ENCODE measurements at places on chromosomes 16 and 17.

DNA sequence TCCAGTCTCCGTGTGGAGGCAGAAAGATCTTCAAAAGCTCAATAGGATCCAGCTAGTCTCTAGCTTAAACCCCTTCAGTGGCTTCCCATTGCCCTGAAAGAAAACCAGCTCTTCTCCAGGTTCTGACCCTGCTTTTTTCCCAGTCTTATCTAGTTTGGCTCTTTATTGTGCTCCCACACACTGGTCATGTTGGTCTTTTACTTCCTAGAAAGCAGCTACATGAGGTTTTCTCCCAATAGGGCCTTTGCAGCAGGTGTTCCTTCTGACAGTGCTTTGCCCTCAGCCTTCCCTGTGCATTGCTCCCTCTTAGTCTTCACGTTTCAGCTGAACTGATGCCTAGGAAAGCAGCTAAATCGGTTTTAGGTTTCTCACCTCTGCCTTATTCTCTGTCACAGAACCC lies 21.7 kb upstream of the ABCA3 start:
- DNase-seq: no peak

GRCh38 chr16:50702725-50703124 lies 9.3 kb downstream of the NOD2 start:
- DNase-seq: no peak

DNA sequence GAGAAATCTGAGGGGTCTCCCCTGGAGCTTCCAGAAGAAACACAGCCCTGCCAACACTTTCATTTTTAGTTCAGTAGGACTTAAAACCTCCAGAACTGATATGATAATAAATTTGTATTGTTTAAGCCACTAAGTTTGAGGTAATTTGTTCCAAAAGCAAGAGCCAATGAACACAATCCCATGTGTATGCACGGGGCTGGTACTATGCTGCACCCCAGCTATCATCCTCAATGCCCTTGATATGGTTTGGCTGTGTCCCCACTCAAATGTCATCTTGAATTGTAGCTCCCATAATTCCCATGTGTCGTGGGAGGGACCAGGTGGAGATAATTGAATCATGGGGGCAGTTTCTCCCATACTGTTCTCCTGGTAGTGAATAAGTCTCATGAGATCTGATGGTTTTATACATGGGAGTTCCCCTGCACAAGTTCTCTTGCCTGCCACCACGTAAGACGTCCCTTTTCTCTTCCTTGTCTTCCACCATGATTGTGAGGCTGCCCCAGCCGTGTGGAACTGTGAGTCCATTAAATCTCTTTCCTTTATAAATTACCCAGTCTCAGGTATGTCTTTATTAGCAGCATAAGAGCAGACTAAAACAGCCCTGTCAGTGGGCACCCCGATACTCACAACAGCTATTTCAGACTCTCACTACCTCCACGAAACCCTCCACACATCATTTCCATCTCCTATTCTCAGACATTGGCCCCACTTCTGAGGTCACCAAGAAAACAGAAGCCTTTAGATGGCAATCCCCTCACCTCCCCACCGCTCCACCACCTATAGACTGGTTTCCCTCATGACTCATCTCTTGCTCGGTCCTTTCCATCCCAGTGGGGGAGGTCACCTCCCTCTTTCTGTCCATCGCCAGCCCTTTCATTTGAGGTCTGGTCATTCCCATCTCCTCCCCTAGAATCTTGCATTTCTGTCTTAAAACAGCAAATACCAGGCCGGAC lies 8.9 kb upstream of the CACNG1 start:
- no peak for DNase-seq

DNA sequence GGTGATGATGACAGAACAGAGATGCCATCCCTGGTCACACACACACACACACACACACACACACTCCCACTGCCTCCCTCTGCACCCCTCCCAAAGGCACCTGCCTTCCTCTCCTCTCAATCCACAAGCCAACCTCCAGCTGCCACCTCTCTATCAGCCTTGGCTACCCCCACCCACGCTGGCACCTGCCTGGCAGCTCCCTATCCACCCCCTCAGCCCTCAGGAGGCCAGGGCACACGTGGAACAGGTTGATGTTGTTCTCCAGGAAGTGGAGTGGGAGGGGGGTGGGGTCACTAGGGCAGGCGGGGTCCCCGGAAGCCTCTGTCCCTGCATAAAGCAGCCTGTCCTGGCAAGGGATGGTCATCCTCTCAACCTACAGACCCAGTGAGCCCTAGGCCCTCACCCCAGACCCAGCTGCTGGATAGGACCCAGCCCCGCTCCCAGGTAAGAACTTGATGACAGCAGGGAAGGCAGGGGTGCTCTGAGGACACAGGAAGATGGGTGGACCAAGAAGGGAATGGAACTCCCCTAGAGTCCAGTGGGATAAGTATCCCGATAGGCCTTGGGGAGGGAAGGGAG lies at the start of gene GSDMA:
Gene GSDMA, plus strand, starts transcription at position 363 of the 579 bp plus-strand sequence. CDS start 2,684 bp downstream, outside the sequence.
- no peak for DNase-seq

Measured in AG08395 (cell line).